ENCODE measurements at places on chromosomes 5 and 9. TPM values are rescaled to one million over a fixed set of nuclear protein-coding genes. Genes with fewer than 3 reads are reported as not detected.

IL13 gene
- total RNA-seq = not detected

PCDHA7 gene
- not detected for total RNA-seq

TMC1 gene
- not detected for total RNA-seq

PCDHGA7 gene
- 0.25 TPM for total RNA-seq

NAIF1 gene
- total RNA-seq = 11.6 TPM

FOXB2 gene
- not detected for total RNA-seq

PCDHGA11 gene
- not detected for total RNA-seq

- no peaks in the 10 kb centered on the region for H3K36me3 ChIP-seq
- peaks cover 3% of the 10 kb centered on the region for H3K4me1 ChIP-seq
- DNase-seq = no peak
- no peak overlapping the region for H3K4me3 ChIP-seq
- peaks cover 10% of the 10 kb centered on the region for H3K27me3 ChIP-seq
Observed at GRCh38 chr9:134223591-134224122, 59.3 kb upstream of the RNU6ATAC start.

DNA sequence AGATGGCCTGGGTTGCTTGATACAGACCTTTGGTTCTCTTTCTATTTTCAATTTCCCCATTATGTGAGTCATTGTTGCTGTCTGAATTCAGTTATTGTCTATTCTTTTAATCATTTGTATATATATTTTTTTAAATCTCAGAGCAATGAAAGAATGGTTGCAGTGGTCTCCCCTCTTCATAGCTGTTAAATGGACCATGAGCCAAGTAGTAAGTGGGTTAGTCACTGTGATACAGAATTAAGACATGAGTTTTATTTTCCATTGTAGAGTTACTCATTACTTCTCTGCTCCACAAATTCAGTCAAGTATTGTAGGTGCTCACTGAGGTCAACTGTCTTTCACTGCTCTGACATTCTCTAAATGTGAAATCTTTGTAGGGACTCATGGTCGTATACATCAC lies 174.6 kb upstream of the GRAMD2B start:
- H3K4me3 ChIP-seq = no peak overlapping the region
- no peak overlapping the region for H3K27ac ChIP-seq
- DNase-seq = no peak
- H3K36me3 ChIP-seq = no peaks in the 10 kb centered on the region
- no peaks in the 10 kb centered on the region for H3K4me1 ChIP-seq

DNA sequence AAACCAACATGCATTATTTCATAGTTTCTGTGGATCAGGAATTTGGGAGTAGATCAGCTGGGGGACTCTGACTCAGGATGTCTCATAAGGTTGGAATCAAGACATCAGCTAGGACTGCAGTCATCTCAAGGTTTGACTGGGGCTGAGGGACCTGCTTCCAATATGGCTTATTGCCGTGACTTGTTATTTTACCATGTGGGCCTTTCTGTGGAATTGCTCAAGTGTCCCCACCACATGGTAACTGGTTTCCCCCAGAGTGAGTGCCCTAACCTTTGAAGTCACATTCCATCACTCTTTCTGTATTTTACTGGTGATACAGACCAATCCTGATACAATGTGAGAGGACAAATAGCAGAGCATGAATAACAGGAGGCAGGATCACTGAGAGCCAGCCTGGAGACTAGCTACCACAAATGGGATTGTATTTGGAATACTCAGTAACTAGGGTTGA lies 70.2 kb upstream of the ELL2 start:
- H3K27me3 ChIP-seq = no peaks in the 10 kb centered on the region
- H3K4me1 ChIP-seq = no peaks in the 10 kb centered on the region
- H3K27ac ChIP-seq = no peak overlapping the region
- no peak overlapping the region for H3K4me3 ChIP-seq

GRCh38 chr5:163794993-163795392 lies 289.6 kb downstream of the MAT2B start:
- no peak overlapping the region for H3K27ac ChIP-seq
- H3K4me1 ChIP-seq = no peaks in the 10 kb centered on the region
- DNase-seq = no peak
- H3K36me3 ChIP-seq = no peaks in the 10 kb centered on the region
- H3K27me3 ChIP-seq = no peaks in the 10 kb centered on the region
- H3K4me3 ChIP-seq = no peak overlapping the region

GRCh38 chr9:127664324-127664677 lies 42.5 kb upstream of the CFAP157 start:
- H3K4me1 ChIP-seq = no peaks in the 10 kb centered on the region
- peaks cover 8% of the 10 kb centered on the region for H3K36me3 ChIP-seq
- H3K27me3 ChIP-seq = peaks cover 6% of the 10 kb centered on the region
- no peak for DNase-seq

- peaks cover 5% of the 10 kb centered on the region for H3K36me3 ChIP-seq
- no peak overlapping the region for H3K4me3 ChIP-seq
- peak overlapping the region; percentile 43 for H3K27ac ChIP-seq
- DNase-seq = no peak
- no peaks in the 10 kb centered on the region for H3K27me3 ChIP-seq
Observed at GRCh38 chr5:154211641-154212390, 21.3 kb downstream of the GALNT10 start.

- DNase-seq = no peak
- H3K27ac ChIP-seq = no peak within 1 kb of the TSS
Observed at GRCh38 chr5:141475625-141476131, at the start of gene PCDHGC3. Gene PCDHGC3, plus strand, starts transcription at chr5:141475966. Its CDS starts 151 bp downstream, at chr5:141476117.

DNA sequence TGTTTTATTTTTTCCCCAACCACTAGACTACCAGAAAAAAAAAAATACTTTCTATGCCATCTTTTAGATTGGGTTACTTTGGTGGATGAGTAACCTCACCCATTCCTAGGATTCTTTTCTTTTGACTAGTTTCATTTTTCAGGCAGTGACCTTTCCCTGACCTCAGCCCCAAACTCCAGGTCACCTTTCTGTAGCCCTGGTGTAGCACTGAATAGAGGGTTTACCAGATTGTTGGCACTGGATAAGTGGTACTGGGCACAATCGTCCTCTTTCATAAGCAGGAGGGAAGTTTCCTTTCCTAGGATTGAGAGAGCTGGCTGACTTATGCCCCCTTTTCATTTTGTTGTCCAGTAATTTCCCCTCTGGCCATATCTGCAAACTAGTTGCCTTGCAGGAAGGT lies 169.4 kb upstream of the TMEM161B start:
- no peaks in the 10 kb centered on the region for H3K27me3 ChIP-seq
- no peaks in the 10 kb centered on the region for H3K4me1 ChIP-seq
- no peak overlapping the region for H3K4me3 ChIP-seq
- no peak overlapping the region for H3K27ac ChIP-seq
- no peaks in the 10 kb centered on the region for H3K36me3 ChIP-seq

GRCh38 chr9:132880324-132880661 lies 1.6 kb downstream of the SPACA9 start:
- H3K4me3 ChIP-seq = peak overlapping the region; percentile 28
- H3K36me3 ChIP-seq = no peaks in the 10 kb centered on the region
- DNase-seq = no peak
- H3K4me1 ChIP-seq = peaks cover 6% of the 10 kb centered on the region

GRCh38 chr5:33417632-33418031 lies 23.1 kb upstream of the TARS1 start:
- no peak overlapping the region for H3K4me3 ChIP-seq
- no peak for DNase-seq
- H3K27me3 ChIP-seq = peaks cover 25% of the 10 kb centered on the region
- H3K27ac ChIP-seq = no peak overlapping the region
- H3K4me1 ChIP-seq = no peaks in the 10 kb centered on the region

- H3K36me3 ChIP-seq = peaks cover 4% of the 10 kb centered on the region
- no peaks in the 10 kb centered on the region for H3K27me3 ChIP-seq
- H3K4me1 ChIP-seq = peaks cover 8% of the 10 kb centered on the region
- H3K4me3 ChIP-seq = no peak overlapping the region
- H3K27ac ChIP-seq = no peak overlapping the region
Observed at GRCh38 chr9:136936645-136937170, 7.8 kb downstream of the FBXW5 start.

DNA sequence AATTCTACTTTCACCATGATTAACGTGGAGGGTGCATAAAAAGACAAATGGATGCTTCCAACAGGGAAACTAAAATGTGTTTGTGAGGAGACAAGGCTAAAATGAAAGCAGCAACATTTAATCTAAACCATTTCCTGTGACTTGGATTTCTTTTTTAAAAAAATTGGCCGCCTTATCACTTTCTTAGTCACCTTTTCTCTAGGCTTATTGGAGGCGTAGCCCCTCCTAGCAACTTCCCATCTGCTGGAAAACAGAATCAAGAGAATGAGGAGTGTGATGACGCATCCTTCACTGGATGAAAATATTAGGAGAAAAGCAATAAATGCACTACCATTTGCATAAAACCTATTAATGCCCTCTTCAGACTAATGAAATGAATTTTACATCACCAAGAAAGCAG lies 791 bp upstream of the GPR150 start:
- peaks cover 5% of the 10 kb centered on the region for H3K36me3 ChIP-seq
- H3K27me3 ChIP-seq = no peaks in the 10 kb centered on the region
- peak overlapping the region; percentile 95 for H3K4me3 ChIP-seq
- peak overlapping the region; percentile 95 for H3K27ac ChIP-seq

GRCh38 chr5:79857714-79858409 lies 133.2 kb downstream of the MTX3 start:
- H3K27me3 ChIP-seq = no peaks in the 10 kb centered on the region
- H3K27ac ChIP-seq = no peak overlapping the region
- H3K4me3 ChIP-seq = no peak overlapping the region
- peak; percentile 58 for DNase-seq
- peaks cover 6% of the 10 kb centered on the region for H3K4me1 ChIP-seq

DNA sequence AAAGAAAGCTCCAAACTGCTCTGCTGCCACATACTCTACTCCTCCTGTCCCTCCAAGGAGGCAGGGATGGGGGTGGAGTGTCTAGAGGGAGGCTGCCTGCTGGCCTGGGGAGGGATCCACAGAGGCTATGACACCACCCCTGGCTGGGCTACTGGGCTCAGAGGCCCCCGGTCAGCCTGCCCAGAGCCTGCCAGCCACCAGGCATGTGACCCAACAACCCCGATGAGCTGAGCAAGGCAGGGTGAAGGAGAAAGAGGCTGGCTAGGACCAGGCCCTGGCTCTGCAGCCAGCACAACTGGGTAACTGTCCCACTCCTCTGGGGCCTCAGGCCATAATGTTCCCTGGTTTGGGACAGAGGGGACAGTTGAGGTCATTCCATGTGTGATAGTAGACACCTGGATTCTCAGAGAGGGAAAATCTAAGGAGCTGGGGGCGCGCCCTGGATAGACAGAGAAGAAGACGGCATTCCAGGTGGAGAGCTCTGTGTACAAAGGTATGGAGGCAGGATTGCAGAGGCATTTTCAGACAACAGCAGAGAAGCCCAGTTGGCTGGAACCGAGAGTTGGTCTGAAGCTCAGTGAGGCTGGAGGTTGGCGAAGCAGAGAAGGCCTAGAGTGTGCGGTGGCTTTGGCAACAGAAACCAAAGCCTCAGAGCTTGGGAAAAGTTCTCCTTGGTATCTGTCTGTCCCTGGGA lies 33.8 kb upstream of the IL17B start:
- no peak overlapping the region for H3K4me3 ChIP-seq
- no peak overlapping the region for H3K27ac ChIP-seq
- peaks cover 21% of the 10 kb centered on the region for H3K27me3 ChIP-seq
- no peak for DNase-seq
- H3K4me1 ChIP-seq = peaks cover 3% of the 10 kb centered on the region

DNA sequence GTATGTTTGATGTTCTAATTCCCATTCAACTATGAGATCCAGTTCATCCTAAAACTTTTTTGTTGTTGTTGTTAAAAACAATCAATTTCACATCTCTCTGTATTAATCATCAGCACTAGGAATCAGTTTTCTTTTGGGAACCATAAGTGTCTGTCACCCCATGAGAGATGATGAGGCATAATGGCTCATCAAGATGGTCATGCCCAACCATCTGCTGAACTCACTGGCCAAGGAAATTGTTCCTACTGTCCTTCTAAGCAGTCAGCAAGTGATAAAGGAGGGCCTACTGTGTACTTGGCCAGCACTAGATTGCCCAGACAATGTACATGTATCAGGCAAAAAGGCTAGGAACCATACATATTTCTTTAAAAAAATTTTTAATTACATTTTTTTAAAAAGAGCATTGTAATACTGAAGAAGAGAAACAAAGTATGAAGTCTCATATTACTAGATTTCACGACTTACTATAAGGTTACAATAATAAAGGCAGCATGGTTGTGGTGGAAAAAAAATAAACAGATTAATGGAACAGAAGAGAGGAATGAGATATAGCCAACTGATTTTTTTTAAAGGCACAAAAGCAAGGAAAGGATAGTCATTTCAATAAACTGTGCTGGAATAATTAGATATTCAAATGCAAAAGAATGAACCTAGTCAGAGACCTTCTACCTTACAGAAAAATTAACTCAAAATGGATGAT lies 458.3 kb downstream of the SPOCK1 start:
- H3K4me3 ChIP-seq = no peak overlapping the region
- H3K27ac ChIP-seq = no peak overlapping the region
- H3K27me3 ChIP-seq = peaks cover 9% of the 10 kb centered on the region
- no peaks in the 10 kb centered on the region for H3K4me1 ChIP-seq

GRCh38 chr5:63211448-63212132 lies 633.0 kb downstream of the LRRC70 start:
- no peak for DNase-seq
- H3K27ac ChIP-seq = no peak overlapping the region
- no peak overlapping the region for H3K4me3 ChIP-seq
- H3K36me3 ChIP-seq = no peaks in the 10 kb centered on the region

DNA sequence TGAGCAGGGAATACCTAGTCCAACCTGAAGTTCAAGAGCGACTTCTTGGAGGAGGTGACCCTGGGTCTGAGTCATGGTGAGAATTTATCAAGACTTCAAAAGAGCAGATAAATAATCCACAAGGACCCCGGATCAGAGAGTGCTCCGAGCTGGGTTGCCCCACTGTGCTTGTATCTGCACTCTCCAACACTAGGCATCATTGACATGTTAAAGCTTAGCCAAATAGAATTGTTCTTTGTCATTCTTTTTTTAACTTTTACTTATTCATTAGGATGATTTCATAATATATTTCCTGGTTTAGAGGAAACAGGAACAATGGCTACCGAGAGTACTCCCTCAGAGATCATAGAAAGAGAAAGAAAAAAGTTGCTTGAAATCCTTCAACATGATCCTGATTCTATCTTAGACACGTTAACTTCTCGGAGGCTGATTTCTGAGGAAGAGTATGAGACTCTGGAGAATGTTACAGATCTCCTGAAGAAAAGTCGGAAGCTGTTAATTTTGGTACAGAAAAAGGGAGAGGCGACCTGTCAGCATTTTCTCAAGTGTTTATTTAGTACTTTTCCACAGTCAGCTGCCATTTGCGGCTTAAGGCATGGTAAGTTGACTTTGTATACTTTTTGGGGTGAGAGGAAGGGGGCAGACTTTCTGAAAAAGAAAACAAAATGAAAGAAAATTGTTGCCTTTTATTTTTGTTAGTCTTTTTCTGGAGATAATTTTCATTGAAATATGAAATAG lies at the start of gene CARD6:
TSS of gene CARD6 (plus strand) at position 300 of the 738 bp plus-strand sequence. CDS start at position 316, 16 bp downstream.
- DNase-seq = no peak
- H3K36me3 ChIP-seq = peaks cover 5% of the 10 kb centered on the region
- H3K27me3 ChIP-seq = peaks cover 12% of the 10 kb centered on the region
